SIG-M5 (cell line): ENCODE measurements at places on chromosomes 5 and 9.

DNA sequence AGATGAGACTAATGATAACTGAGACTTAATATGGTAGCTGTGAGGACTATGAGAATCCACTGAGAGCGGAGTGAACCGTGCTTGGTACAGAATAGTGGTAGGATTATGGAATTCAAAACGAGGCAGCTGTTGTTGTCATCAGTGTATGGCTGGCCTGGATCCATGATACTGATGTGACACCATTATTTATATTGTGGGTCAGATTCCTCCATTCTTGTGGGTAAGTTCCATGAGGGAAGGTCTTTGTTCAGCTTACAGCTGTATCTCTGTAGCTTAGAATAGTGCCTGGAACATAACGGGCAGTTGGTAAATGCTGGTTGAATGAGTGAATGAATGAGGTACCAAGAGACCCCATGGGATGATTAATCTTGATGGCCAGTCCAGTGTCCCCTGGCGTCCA, 61.8 kb downstream of the ACER2 start:
- no peak for DNase-seq

GRCh38 chr5:176658817-176659511, 11.7 kb downstream of the TSPAN17 start:
- DNase-seq = no peak

DNA sequence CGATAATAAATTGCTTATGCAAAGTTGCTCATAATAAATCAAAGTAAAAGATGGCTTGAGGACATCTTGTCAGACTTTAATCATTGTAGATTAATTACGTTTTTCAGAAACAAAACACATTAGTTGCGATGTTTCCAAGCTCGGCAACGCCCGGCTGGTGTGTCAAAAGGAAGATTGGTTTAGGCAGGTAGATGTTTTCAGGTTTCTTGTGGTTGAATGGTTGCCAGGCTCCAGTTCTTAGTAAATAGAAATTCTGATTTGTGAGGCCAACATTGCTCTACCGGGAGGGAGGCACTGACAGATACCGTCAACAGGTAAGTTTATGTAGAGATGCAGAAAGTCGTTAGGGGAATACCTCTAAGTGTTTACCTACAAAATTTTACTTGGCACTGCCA, 280.3 kb downstream of the NPR3 start:
- DNase-seq = no peak

DNA sequence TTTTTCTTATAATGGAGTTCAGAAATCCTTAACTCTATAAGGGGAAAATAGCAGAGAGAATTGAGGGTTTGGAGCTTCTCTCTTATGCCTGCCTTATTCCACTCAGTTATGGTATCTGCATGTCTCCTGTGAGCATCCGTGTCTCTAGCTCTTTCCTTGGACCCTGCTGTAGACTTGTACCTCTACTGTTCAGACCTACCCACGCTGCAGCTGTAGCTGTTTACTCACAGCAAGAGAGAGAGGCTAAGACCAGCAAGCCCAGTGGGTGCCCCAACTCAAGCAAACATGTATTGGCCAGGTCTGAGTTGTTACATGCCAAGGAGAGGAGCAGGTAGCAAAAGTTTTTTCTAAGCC, 7.1 kb upstream of the PCSK1 start:
- DNase-seq = no peak

GRCh38 chr5:134246771-134247427, 21.0 kb upstream of the PPP2CA start:
- no peak for DNase-seq

- DNase-seq = no peak
Observed at GRCh38 chr5:89255845-89256463, 373.0 kb upstream of the MEF2C start.

GRCh38 chr9:5870691-5871090, 20.0 kb upstream of the MLANA start:
- DNase-seq = no peak

GRCh38 chr5:59218424-59219045, 635.7 kb downstream of the RAB3C start:
- no peak for DNase-seq

- no peak for DNase-seq
Observed at GRCh38 chr5:160353379-160353778, 17.0 kb downstream of the C1QTNF2 start.

DNA sequence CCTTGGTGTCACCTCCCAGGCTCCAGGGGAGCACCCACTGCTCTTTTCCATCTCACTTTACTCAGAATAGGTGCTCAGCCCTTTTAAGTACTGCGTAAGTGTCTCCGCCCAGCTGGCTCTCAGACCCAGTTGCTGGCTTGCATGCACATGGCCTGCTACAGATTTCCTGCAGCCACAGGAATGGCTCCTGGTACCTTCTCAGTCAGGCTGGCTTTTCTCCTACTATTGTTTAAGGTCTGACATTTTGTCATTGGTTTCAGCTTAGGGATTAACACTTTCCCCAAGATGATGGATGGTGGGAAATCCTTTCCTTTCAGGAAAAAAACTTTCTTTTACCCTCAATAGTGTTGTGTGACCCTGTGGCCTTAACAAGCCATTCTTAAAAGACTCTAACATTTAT, 1652.3 kb upstream of the WWC1 start:
- no peak for DNase-seq

GRCh38 chr5:32130865-32131264, 43.3 kb downstream of the GOLPH3 start:
- no peak for DNase-seq
